ENCODE measurements at places on chromosomes 12 and 14. TPM values are rescaled to one million over a fixed set of nuclear protein-coding genes. Genes with fewer than 3 reads are reported as not detected.
A peak's percentile ranks its signal among the peaks of the same experiment; 100 is the strongest.

GRCh38 chr12:120231316-120232011, 30.6 kb upstream of the RPLP0 start:
- no peak for DNase-seq

- no peak for DNase-seq
Measured at GRCh38 chr14:22530127-22530526, 58.9 kb downstream of the DAD1 start.

DNA sequence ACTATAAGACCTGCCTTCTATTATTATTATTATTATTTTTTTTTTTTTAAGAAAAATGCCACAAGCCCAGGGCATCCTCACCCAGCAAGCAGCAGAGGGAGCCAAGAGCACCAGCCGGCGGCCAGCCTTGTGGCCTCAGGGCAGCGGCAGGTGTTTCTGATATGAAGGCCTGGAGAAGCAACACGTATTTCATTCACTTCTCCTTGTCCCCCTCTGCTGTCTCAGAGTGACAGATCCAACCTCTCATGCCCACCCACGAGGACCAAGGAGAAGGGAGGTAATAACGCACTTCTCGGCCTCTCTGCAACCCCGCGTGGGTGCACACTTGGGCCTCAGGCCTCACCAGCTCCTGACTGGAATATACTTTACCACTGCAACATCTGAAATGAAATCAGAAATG, 25.4 kb downstream of the CDC42BPB start:
- no peak for DNase-seq

DNA sequence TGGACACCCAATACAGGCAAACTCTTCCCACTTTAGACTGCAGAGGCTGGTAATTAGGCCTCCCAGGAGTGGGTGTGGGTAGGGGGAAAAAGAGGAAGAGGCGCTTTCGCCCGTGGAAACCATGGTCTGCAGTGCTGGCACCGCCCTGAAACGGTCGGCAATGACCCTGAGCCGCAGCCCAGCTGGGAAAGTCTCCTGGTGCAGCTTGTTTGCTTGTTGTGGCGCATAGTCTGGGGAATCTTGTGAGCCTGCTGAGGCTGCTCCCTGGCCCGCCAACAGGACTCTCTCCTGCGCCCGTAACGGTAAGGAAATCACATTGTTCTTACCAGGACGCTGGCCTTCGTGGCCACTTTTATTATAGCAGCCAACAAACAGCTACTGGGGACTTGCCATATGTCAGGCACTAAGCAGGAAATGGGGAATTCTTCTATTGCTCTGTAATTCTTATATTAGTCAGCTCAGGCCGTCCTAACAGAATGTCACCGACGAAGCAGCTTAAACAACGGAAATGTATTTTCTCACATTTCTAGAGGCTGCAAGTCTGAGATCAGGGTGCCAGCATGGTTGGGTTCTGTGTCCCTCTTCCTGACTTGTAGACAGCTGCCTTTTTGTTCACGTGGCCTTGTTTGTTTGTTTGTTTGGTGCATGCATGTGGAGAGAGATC, 52.5 kb upstream of the RIN3 start:
- no peak for DNase-seq

GRCh38 chr12:45695035-45695434, 34.5 kb upstream of the ARID2 start:
- no peak for DNase-seq

GRCh38 chr12:81077329-81077685, 572 bp upstream of the ACSS3 start:
- DNase-seq, result no peak

- DNase-seq, result no peak
Measured at GRCh38 chr12:124949779-124950728, 35.6 kb upstream of the UBC start.

DNA sequence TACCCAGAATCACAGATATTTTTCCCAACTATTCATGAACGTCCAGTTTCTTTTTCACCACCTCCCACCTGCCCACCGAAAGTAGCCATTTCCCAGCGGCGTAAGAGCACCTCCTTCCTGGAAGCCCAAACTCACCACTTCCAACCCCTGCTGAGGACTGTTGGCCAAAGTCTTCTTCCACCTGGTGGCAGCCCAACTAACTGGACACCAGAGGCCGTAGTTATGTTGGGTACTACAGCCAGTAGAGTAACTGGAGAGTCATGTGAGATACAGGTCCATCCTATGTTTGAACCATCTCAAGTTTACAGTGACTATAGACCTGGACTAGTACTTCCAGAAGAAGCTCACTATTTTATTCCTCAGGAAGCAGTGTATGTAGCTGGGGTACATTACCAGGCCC, 81.6 kb downstream of the RAD52 start:
- no peak for DNase-seq

DNA sequence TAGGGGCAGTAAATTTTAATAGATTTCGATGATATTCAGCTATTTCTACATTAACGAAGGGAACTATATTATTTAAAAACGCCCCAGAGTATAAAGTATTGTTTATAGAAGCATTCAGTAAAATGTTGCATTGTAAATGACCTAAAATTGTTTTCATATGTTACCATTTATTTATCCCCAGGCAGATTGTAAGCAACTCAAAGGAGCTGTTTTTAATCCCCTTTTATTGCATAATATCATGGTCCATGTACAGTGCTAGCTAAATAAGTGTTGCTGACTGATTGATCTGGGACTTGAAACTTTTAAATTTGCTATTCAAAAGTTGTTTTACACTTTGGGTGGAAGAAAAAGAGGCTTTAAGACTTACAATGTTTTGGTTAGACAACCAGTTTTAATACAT, 199.0 kb upstream of the SLC38A2 start:
- DNase-seq, result no peak

- DNase-seq, result no peak
Measured at GRCh38 chr12:60349232-60349978, 753.6 kb downstream of the SLC16A7 start.

DNA sequence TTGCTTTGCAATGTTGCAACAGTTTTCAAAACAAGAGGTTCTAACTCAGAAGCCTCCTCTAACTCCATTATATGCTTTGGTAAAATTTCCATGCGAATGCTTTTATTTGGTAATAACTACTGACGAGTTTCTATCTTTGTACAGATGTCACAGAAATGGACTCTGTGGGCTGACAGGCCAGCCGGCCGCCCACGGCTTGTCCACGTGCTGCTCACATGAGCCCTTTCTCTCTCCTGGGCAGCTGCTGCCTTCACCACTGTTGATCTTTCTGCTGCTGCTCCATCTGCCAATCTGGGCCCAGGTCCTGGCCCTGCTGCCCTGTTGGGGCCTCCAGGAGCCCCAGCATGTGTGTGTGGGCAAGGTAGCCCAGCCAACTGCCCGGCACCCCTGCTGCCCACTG, 168.2 kb upstream of the TMEM132C start:
- DNase-seq, result no peak

GRCh38 chr12:3293446-3294161, 197.4 kb upstream of the PRMT8 start:
- no peak for DNase-seq

DNA sequence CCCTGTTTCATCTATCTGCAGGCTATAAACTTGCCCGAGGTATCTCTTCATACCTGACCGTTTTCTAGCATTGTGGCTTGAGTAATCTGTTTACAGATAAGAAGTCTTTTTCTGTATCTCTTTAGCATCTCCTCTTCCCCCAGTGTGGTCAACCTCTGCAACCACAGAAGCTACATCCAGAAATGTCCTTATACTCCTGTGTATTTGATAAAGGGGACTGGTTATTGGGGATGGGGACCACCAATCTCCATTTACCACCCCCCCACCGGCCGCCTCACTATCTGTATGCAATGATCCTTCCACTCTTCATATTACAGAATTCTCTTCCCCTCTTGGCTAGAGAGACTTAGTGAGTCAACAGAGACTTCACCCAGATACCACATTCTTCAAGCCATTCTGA, 3.4 kb upstream of the RPAP3 start:
- no peak for DNase-seq

DNA sequence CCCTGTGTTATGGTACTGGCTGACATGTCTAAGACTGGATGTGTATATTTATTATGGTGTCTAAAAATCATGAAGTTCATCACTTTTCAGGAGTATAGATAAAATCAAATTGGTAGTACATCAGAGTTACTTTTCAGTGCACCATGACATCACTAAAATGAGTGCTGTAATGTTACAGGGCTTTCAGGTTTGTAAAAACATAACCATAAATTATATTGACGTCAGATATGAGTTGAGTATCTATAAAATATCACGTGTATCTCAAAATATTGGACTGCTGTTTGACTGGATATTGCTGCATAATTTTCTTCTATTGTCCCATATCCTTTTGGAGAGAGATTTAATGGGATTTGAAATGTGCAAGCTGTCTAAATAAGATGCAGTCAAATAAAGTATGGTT, 22.0 kb downstream of the NAA30 start:
- no peak for DNase-seq

DNA sequence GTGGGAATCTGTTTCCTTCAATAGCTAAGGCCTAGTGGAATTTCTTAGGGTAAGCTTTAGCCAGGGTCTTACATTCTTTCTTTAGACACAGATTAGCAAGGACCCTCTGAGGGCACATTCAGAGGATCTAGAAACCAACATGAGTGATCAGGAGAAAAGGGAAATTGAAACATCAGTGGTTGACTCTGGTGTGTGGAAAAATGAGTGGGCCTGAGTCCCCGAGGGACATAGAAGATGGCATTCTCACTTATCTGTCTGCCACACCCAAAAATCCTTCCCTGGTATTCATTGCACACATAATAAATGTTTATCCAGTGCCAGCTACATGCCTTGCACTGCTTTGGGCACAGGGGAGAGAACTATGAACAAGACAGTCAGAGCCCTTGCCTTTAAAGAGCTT, 82.9 kb downstream of the SSPN start:
- DNase-seq, result no peak

GRCh38 chr12:79873201-79873600, 61.7 kb downstream of the PPP1R12A start:
- no peak for DNase-seq

DNA sequence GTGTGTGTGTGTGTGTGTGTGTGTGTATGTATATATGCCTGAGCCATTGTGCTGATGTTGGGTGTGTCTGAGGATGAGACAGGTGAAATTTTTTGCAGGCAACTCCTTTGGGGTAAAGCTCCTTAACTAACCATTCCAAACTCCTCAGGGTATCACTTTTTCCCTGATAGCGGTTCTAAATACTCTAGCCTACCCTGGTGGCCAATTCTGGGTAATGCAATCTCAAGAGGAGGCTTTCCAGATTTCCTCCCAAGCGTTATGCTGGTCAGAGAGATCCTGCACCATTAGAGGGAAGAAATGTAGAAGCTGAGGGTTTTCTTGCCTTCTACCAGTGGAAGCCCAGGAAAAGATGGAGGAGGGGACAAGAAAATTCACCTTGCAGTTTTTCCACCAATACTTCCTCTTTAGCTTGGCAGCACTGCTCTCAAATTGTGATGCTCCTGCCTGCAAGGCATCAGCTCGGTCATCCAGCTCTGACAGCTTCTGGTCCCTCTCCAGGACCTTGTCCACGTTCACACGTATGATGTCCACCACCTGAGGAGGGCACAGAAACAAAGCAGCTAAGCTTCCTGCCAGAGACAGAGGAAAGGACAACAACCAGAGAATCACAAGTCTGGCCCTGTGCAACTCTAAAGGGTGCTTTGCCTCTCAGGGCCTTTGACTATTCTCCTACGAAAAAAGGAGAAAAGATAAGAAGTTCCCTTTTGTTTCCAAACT, 4.9 kb downstream of the VAMP1 start:
- no peak for DNase-seq

DNA sequence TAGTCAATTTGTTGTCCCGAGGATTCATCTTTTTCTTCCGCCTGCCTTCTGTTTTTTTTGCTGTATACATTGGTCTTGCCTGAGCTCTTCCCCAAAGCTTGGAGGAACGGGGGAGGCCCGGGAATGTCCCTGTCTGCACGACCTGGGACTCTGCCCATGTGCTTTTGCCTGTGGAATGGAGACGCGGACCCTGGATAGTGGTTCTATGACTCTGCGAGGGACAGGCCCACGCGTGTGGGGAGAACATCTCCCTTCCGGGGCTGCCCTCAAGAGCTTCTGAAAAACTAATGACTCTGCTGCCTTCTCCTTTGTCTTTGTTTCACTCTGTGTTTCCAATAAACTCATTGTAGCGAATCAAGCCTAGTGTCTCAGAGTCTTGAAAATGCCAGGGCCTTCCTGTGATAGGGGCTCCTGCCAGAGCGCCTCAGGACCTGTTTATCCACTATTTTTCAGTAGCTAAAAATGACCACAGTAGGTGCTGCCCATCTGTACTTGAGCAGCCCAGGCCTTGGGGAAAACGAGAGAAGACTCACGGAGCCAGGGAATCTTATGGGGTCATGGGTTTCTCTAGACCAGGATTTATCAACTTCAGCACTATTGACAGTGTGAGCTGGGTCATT, 12.3 kb downstream of the KRT83 start:
- no peak for DNase-seq

DNA sequence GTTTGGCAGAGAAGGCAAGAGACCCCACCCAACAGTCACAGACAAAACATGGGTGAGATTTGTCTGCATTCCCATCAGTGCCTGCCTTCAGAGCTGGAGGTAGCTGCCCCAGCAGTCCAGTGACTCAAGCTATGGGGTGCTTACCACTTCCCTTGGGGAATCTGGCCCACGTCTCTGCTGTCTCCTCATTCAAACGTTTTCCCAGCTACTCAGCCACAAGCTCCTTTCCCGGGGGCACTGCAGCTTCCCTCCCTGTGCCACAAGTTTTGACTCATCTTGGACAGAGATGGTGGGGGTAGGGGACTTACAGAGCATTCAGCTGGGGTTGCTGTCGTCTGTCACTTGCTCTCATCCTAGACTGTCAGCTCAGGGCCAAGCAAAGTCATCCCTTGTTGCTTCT, 66.6 kb downstream of the FBXL14 start:
- DNase-seq, result no peak

DNA sequence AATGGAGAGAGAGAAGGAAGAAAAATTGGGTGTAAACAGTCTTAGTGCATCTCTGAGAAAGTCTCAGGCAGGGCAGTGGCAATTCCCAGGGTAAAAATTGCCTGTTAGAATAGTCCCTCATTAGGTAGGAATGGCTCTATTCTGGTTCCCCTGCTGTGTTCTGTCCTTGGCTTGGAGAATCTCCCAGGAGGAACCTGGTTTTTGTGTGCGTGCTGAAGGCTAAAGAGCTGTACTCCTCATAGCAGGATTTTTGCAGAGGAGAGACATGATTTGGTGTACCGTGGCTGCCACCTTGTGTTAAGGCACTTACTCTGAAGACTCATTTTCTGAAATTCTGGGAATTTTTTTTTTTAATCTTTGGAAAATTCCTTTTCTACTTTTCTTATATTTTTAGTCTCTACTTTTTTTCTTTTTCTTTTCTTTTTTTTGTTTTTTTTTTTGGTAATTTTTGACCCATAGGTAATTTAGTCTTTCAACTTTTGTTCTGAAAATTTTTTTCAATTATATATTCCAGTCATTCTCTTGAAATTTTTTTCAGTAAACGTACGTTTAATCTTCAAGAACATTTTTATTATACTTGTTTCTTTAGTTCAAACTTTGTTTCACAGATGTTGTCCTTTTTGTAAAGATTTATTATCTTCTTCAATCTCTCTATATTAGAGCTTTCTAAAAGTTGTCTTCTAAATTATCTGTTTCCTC, 63.8 kb downstream of the FBXO33 start:
- DNase-seq, result peak; percentile 40

CD4 gene
- total RNA-seq, result 2.3 TPM

POTEM gene
- total RNA-seq, result not detected

PLD4 gene
- 5.8 TPM for total RNA-seq

NOS1 gene
- total RNA-seq, result 1.2 TPM

ORMDL2 gene
- 6.2 TPM for total RNA-seq

SEC23A gene
- 137 TPM for total RNA-seq

CHST11 gene
- 29.0 TPM for total RNA-seq

LRRK2 gene
- total RNA-seq, result 12.2 TPM

LMO3 gene
- 363 TPM for total RNA-seq
